ENCODE measurements at places on chromosomes 5 and 9. TPM values are rescaled to one million over a fixed set of nuclear protein-coding genes. Genes with fewer than 3 reads are reported as not detected.

Gene STING1
- 43.0 TPM for total RNA-seq

Gene AKNA
- total RNA-seq: 8.9 TPM

Gene FBXL7
- total RNA-seq: 7.3 TPM

Gene SPINK7
- not detected for total RNA-seq

Gene PCDHGA10
- 4.6 TPM for total RNA-seq

Gene LCP2
- total RNA-seq: not detected

Gene FOXD4
- total RNA-seq: not detected

Gene BHMT
- total RNA-seq: not detected

Gene FOXD4L6
- not detected for total RNA-seq

Gene STKLD1
- total RNA-seq: 1.7 TPM

Gene AGXT2
- not detected for total RNA-seq

Gene SETD9
- total RNA-seq: 5.0 TPM

Gene FOXD4L3
- total RNA-seq: not detected

Gene THBS4
- total RNA-seq: 0.18 TPM

Gene TRIM7
- 3.2 TPM for total RNA-seq

Gene HSPA9
- total RNA-seq: 373 TPM

Gene TAF1L
- total RNA-seq: not detected

Gene SGCD
- 0.18 TPM for total RNA-seq

Gene PDCD1LG2
- total RNA-seq: 9.6 TPM

Gene COX7C
- total RNA-seq: 240 TPM

Gene ADGRV1
- total RNA-seq: not detected

Gene LYRM7
- total RNA-seq: 14.4 TPM

Gene ACTBL2
- total RNA-seq: 3.2 TPM

Gene ECSCR
- total RNA-seq: not detected

Gene BTNL9
- not detected for total RNA-seq

Gene ZNF483
- total RNA-seq: 1.4 TPM

Gene TUT7
- 19.9 TPM for total RNA-seq

Gene SPATA24
- total RNA-seq: 0.29 TPM

Gene ALAD
- total RNA-seq: 16.1 TPM

Gene HINT1
- 300 TPM for total RNA-seq

Data from myometrial cell (primary cell).